ENCODE measurements at places on chromosomes 4 and X. TPM values are rescaled to one million over a fixed set of nuclear protein-coding genes. Genes with fewer than 3 reads are reported as not detected.

Gene DCK
- 21.0 TPM for total RNA-seq

- no peak for DNase-seq
Measured at GRCh38 chrX:107465932-107466620, 16.6 kb downstream of the FRMPD3 start.

- DNase-seq, result no peak
Measured at GRCh38 chrX:134886002-134886596, 104.7 kb upstream of the SMIM10 start.

DNA sequence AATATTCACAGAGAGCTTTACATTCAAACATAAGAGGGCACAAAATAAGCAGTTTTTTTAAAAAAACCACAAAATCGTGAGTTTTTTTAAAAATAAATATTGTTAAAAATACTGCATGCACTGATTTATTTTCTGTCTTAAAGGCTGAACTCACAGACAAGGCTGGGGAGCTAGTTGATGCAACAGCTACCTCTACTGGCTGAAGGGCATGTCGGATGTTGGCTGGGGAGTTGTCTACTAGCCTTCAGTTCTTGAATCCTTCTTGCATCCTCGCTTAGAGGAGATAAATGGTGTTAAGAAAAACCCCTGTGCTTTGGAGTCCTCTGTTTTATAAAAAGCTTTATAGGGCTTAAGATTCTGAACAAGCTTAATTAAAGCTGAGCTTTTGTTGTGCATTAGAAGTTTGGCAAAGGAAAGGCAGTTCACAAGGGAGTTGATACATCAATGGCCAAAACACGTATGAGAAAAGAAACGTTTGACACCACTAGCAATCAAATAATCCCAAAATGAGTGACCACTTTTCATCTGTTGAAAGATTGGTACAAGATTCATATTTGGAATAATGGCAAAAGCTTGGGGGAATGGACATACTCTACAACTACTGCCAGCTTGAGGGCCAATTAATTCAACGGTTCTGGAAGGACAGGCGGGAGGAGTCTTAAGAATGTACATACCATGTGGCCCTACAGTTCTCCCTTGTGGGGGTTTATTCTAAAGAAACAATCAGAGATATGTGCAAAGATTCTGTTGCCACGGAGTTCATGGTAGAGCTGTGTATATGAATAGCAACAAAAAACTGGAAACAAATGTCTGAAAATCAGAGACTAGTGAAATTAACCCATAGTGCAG is 94.7 kb downstream of the SEL1L3 start:
- peak; percentile 56 for DNase-seq

- DNase-seq, result no peak
Measured at GRCh38 chr4:119105605-119106004, 30.0 kb upstream of the MYOZ2 start.

DNA sequence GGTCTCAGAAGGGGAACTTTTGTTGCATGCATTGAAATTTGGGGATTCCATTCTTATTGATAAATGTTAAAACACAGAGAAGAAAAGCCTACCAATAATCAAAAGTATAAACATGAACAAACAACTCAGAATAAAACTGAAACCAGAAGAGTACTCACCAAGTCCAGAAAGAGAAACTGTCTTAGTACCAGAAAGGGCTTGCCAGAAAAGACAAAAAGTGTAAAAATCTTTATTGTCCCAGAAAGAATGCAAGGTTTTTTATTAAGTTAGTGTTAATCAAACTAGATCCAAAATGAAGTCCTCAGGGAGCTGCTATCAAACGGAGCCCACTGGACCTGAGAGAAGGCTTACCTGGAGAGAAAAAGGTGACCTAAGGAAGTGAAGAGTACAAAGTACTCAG is 897.5 kb downstream of the PCDH7 start:
- DNase-seq, result no peak

All from neural crest cell (in vitro differentiated cells).